AG09309 (cell line): ENCODE measurements at places on chromosomes 11 and 22.

GRCh38 chr11:105834461-105834860, 187.6 kb downstream of the MSANTD4 start:
- no peak for DNase-seq

DNA sequence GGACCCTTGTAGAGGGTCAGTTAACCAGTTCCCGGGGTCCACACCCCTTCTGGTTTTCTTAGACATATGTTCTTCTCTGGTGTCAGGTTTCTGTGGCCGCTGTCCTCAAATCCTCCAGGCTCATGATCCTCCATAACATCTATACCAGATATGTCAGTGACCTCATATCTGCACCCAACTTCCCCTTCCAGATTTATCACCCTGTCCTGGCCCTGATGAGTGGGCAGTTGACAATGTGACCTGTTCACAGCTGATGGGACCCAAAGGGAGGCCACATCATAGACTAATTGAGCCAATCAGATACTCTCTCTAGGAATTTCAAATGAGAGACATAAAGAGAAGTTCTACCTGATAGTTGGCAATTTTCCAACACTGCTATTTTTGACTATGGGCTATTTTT, 5.1 kb downstream of the DKK3 start:
- DNase-seq = no peak

DNA sequence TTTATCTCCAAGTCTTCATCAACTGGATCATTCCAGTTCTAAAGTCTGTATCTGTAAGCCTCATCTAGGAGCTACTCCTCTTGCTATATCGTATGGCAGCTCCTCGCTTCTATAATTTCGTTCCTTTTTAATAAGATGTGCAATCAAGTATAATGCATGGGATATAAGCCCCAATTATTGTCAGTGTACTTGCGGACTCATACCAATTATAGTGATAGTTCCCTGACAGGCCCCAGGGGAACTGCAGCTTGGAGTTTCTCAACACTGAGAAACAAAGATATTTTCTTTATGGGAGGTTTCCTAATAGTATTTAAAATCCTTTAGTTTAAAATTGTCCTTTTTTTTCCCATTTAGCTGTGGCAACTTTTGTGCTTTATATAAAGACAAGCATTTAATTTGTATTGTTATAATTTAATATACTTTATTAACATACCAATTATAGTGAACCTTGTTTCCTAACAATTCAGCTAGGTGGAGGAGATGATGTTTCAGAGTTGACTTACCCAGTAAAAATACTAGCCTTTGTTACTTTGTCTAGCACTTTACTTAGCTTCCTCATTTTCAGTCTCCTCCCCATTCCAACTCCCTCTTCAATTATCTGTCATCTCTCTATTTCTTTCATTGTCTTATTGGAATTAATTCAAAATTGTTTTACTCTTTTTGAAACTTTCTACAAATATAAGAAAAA, 25.3 kb upstream of the DDX17 start:
- no peak for DNase-seq

GRCh38 chr11:2924821-2925675, 4.2 kb downstream of the PHLDA2 start:
- no peak for DNase-seq

GRCh38 chr22:20399866-20400605, 6.1 kb downstream of the ZNF74 start:
- DNase-seq = no peak

- DNase-seq = no peak
These were observed 15.5 kb downstream of the RBX1 start for GRCh38 chr22:40966726-40967085.

DNA sequence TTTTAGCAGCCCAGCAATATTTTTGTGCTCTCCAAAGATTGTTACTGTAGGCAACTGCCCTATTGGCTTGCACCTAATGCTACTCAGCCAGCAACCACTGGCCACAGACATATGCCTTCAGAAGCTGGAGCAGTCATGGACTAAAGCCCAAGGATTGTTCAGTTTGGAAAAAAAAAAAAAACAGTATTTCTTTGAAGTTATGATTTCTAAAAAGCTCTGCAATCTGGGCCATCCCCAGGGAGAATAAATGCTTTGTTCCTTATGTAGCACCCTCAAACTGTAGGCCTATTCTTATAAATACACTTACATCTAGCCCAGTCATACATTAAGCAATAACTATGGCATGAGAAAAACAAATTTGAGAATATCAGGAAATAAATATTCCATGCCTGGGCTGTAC, 2190.5 kb upstream of the RAG2 start:
- DNase-seq = no peak

- DNase-seq = no peak
These were observed at the start of gene MPPED2 for GRCh38 chr11:30586251-30587144. TSS of gene MPPED2 (minus strand) at chr11:30586353. CDS start at chr11:30580373, 5,980 bp downstream.

GRCh38 chr11:108697872-108698473, 33.1 kb downstream of the DDX10 start:
- peak; percentile 50 for DNase-seq

- DNase-seq = no peak
These were observed 3.3 kb upstream of the FXYD2 start for GRCh38 chr11:117827521-117828511.

- no peak for DNase-seq
These were observed 19.3 kb downstream of the MYH9 start for GRCh38 chr22:36368359-36368983.

DNA sequence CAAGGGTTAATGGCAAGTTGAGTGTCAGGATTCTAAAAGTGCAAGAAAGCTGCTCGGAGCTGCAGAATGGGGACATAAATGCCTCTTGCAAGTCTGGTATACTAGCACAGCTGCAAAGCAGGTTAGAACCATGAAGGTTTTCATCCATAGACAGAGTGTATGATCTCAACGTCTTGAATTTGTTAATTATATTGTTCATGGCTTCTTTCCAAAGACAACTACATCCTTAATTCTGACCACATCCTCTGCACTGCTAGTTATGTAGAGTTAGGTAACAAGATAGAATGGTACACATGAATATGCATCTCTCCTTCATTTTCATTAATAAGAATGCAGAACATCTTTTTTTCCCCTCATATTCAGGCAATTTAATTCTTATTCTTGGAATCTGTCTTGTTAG, 34.2 kb downstream of the EXPH5 start:
- DNase-seq = peak; percentile 55

DNA sequence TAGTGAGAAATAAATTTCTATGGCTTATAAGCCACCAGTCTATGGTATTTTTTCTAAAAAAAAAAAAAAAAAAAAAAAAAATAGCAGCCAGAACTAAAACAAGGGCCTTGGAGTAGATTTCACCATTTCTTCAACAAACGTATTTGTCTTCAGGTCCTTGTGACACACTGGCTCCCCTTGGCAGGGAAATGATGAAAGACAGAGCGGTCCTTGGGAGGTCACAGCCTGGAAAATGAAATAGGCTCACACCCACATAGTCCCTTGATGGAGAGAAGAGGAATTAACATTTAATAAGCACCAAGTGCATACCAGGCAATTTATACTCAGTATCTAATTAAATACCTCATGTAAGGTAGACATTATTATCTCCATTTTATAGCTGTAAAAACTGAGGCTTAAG, 25.7 kb upstream of the ACER3 start:
- no peak for DNase-seq

DNA sequence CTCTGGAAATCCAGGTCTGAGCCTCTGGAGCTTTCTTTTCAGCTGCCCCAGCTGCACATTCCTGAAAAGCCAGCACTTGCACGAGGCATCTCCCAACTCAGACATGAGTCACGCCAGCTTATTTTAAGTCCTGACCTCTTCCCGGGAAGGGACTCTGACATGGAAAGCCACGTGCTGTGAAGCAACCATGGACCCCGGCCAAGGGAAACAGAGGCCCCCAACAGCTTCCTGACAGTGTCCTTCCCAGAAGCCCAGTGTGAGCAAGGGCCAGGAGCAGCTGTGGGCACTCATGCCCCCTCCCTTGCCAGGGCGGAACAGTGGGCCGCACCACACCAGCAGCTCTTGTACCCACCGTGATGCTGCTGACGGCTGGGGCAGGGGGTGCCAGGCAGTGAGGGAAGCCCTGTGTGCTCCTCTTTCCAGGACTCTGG, 118.8 kb upstream of the CADM1 start:
- peak; percentile 95 for DNase-seq

DNA sequence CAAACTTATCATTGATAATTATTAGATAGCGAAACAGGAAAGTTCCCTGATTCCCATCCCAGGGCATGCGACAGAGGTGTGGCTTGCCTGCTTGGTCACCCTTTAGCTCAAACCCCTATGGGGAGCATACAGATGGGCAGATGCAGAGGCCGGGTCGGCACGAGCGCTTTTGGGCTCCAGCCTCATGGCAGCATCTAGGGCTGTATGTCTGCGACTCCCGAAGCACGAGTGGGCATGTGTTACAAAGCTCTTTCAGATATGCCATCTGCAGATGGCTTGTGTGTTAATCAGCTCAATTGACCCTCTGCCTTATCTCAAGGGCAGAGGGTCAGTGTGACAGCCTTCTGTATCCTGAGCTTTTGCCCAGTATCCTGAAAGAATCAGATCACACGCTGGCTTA, 2069.3 kb upstream of the RAG2 start:
- no peak for DNase-seq

- DNase-seq = no peak
These were observed 29.8 kb upstream of the CRTAM start for GRCh38 chr11:122808478-122808869.

DNA sequence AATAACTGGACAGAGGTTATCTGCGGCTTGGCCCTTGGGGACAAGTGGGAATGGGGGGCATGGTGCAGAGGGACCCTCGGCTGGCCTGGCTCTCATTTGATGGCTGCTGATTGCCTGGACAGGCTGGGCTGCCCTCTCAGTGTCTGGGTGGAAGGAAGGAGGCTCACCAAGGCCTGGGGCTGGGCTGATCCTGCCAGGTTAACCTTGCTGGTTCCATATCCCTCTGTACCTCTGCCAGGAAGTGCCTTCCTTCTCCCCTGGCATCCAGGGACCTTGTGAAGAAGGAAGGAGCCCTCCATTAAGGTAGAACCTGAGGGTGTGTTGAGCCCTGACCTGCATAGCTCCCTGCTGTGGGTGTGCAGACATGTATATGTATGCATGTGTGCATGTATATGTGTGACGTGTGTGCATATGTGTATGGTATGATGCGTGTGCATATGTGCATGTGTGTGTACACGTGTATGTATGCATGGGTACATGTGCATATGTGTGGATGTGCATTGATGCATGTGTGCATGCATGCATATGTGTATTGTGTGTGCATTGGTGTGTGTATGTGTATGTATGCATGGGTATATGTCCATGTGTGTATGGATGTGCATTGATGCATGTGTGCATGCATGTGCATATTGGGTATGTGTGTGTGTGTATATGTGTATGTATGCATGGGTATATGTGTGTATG, 433.9 kb downstream of the TBC1D22A start:
- no peak for DNase-seq

DNA sequence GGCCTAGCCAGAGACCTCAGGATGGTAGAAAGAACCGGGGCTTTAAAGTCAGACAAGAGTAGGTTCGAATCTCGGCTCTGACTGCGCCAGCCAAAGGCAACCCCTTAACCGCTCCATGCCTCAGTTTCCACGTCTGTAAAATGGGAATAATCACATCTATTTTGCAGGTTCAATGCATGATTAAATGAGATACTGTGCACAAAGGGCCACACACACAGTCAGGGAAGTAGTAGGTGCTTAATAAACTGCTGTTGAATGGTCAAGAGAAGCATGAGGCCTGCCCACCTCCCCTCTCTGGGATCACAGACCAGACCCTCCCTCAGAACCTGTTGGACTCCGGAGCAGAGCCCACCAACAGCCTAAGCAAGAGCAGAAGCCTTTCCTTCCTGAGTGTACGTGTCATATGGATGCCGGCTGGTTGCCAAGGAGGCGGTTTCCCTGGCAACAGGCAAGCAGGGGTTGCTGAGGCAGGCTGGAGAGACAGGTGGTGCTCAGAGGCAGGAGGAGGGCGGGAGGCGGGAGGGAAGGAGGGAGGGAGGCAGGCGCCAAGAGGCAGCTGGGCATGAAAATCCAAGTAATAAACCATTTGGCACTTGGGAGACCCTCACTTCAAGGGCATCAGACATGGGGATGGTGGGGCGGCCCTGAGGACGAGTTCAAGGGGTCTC, 43.9 kb downstream of the NFAM1 start:
- no peak for DNase-seq

- no peak for DNase-seq
These were observed 1.5 kb downstream of the PTPRJ start for GRCh38 chr11:47981667-47982404.
